ENCODE measurements at places on chromosomes 16 and 17.

DNA sequence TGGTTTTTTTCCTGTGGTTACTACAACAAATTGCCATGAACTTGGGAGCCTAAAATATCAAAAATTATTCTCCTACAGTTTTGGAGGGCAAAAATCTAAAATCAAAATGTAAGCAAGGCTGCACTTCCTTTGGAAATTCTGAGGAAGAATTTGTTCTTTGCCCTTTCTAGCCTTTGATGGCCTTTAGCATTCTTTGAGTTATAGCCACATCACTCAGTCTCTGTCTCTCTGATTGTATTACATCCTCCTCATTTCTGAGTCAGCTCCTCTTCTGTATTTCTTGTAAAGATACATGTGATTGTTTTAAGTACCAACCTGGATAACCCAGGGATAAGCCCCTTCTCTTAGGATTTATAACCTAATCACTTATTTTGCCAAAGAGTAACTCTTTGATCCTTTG lies 282.0 kb downstream of the BCAS3 start:
- DNase-seq, result no peak

- DNase-seq, result no peak
Measured at GRCh38 chr17:47973541-47973940, 2.6 kb downstream of the CDK5RAP3 start.

DNA sequence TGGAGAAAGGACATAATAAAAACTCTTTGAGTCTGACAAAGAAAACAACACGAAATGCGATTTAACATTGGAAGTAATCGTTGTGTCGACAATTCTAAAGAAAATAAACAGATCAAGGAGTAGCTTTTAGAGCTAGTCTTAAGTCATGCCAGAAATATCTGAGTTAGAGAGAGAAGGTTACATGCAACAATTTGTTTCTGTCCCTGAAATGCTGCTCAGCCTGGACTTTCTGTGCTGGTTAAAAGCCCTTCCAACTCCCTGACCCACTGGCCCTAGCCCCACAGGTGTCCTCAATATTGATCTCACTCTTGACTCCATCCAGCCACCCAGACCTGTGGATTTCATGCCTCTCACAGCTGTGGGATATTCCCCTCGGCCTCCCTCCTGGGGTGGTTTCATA lies 33.2 kb upstream of the TEX2 start:
- DNase-seq, result no peak

GRCh38 chr17:21551081-21551881 lies 141.0 kb upstream of the KCNJ18 start:
- DNase-seq, result peak; percentile 87

DNA sequence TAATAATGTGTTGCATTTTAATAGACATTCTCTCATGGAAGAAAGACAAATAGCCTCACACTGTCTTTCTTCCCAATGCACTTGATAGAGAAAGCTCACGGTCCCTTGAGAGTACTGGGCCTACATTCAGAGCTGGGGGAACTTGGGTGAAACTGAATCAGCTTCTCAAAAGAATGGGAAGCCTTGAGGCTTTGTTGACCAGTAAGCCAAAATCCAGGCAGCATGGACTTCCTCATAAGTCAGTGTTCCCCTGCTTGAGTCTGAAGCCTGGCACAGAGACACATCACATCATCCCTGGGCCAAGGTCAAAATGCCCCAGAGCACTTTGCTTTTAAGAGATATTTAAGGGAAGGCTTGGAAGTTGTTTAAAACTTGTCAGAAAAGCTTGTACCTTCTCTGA lies 302.2 kb upstream of the SALL1 start:
- DNase-seq, result no peak

- DNase-seq, result no peak
Measured at GRCh38 chr17:31550389-31551056, 159.0 kb downstream of the RAB11FIP4 start.

- DNase-seq, result no peak
Measured at GRCh38 chr17:6080711-6081430, 10.7 kb downstream of the WSCD1 start.

- no peak for DNase-seq
Measured at GRCh38 chr17:80860101-80860671, 131.5 kb upstream of the CHMP6 start.

DNA sequence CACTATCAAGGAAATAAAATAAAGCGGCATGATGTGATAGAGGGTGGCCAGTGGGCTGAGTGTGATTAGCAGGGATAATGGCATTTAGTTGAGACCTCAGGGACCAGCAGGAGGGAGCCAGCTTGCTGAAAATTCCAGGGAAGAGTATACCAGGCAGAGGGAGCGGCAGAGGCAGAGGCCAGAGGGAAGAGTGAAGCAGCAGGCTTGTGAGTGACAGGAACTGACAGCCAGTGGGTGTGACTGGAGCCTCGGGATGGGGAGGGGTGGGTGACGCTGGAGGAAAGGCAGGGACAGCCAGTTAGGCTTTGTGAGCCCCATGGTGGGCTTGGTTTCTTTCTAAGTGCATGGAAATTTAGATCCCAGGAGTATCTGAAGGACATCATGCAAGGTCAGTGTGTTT lies 209.7 kb upstream of the CACNG3 start:
- DNase-seq, result no peak

DNA sequence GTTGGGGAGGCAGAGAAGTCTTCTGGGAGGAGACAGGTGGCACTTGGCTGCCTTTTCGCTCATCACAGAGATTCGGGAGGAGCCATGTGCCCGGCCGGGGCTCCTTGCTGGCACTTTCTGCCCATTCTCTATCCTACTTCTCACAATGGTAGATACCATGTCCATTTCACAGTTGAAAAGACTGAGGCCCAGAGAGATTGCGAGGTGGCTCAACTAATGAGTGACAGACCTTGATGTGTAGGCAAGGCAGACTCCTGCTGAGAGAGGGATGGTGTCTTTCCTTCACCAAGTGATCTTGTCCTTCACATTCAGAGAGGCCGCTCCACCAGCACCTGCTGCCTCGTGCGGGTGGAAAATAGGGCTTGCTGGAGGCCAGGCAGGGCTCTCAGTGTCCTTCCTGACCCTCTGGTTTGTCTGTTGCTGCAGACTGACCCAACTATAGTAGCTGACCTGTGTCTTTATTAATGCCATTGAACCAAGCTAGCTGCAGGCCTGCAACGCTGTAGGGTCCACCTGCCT lies 42.1 kb downstream of the MPRIP start:
- no peak for DNase-seq

DNA sequence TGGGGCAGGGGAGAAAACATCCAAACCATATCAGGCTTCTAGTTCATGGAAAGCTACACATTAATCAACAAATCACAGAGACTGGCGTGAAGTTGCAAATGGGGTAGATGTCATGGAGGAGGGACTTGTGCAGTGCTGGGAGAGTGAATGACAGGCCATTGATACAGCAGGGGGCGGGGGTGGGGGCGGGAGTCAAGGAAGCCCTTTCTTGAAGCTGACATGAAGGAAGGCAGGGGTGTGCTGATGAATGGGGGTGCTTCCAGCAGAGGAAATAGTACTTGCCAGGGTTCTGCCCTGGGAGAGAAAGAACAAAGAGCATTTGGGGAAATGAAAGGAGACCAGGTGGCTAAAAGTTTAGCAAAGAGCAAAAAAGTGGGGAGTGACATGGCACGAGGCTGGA lies 269.9 kb downstream of the SHISA9 start:
- DNase-seq, result no peak

- no peak for DNase-seq
Measured at GRCh38 chr16:78842950-78843349, 743.5 kb downstream of the WWOX start.

GRCh38 chr16:20773679-20774078 lies 9.9 kb downstream of the ACSM3 start:
- no peak for DNase-seq

DNA sequence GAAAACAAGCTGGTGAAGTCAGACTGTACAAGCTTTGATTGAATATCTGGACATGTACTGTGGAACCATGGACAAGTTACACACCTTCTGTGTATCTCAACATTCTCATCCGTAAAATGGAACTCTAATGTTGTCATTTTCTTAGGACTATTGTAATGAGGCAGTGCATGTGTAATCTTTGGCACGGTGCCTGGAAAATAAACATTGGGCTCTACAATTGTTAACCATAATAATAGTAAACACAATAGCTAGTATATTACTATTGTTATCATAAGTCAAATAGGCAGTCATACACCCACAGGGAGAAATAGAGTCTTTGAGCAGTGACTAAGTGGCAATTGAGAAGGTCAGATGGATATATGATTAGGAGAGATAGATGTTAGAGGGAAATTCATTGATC lies 39.8 kb upstream of the ANKFN1 start:
- no peak for DNase-seq

DNA sequence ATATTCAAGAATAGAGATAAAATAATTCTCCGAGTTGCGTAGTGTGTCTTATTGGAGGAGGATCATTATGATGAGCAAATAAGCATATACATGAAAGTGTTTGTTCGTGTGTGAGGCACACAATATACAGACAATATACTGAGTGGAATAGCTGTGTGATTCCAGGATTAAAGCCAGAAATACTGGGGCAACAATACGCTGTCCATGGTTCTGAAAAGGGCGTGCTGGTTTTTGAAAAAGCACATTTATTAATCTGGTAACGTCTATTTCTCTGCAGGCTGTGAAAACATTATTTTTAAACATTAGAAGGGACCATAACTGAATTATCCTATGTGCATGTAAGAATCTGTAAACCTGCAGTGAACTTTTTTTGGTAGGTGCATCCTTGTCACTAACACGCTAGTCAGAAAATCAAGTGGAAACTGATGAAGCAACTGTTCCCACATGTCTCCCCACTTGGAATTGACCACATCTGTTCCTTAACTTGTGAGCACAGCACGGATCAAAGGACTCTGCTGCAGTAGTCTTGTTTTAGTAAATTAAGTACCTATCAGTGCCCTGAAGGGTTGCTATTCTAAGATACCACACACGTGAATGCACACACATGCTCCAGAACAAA lies 346.0 kb downstream of the GRIN2A start:
- peak; percentile 74 for DNase-seq

GRCh38 chr17:58416937-58417299 lies 416 bp downstream of the RNF43 start:
- no peak for DNase-seq

DNA sequence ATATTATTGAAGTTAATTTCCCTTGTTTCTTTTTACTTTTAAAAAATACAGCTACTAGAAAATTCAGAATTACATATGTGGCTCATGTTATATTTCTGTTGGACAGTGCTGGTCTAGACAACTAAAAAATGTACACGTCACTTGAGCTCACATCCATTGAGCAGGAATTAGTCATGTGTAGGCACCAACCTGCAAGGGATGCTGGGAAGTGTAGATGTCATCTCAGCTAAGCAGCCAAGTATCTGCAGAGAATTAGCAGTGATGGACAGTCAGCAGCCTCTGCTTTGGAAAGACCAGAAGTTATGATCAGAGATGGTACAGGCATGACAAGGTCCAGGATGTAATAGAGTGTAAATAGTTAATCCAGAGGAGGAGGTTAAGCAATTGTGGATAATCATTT lies 87.1 kb upstream of the HS3ST2 start:
- no peak for DNase-seq

GRCh38 chr17:82237083-82237745 lies 8.4 kb downstream of the SLC16A3 start:
- DNase-seq, result no peak

DNA sequence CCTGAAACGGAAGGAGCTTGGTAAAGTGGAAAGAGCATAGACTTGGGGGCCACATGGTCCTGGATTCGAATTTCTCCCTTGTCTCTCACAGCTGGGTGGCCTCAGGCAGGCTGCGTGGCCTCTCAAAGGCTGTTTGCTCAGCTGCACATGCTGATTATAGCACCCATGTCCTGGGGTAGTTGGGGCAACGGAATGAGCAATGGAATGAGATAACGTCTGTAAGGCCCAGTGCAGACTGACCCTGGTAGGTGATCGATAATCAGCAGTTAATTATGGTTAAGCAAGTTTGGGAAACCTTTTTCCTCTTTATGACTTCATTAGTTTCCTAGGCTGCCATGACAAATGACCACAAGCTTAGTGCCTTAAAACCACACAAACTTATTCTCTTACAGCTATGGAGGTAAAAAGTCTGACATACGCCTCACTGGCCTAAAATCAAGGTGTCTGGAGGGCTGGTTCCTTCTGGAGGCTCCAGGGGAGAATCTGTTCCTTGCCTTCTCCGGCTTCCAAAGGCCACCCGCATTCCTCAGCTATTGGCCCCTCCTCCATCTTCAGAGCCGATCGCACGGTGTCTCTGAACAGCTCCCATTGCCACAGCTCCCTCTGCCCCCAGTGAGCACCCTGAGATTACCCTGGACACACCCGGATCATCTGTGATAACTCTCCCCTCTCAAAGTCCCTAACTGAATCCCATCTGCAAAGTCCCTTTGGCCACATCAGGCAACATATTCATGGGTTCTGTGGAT lies 294.9 kb upstream of the FOXF1 start:
- no peak for DNase-seq

- DNase-seq, result no peak
Measured at GRCh38 chr16:64290461-64290860, 831.4 kb downstream of the CDH11 start.

DNA sequence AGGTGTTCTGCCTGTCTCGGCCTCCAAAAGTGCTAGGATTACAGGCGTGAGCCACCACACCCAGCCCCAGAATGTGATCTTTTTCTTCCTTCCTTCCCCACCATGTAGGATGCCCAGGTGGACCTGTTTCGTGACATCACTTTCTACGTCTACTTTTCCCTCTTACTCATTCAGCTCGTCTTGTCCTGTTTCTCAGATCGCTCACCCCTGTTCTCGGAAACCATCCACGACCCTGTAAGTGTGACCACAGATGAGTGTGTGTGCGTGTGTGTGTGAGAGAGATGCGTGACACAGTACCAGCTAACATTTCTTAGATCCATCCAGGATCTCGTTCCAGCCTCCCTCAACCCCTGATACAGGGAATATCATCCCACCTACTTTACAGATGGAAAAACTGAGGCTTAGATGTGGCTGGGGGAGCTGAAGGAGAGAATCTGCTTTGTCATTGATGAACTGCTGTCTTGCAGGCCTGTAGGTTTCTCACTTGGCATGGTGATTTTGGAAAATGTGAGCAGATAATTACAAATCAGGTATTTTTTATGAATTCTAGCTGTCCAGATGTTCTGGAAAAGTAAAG lies 67.1 kb downstream of the ABCC1 start:
- no peak for DNase-seq

DNA sequence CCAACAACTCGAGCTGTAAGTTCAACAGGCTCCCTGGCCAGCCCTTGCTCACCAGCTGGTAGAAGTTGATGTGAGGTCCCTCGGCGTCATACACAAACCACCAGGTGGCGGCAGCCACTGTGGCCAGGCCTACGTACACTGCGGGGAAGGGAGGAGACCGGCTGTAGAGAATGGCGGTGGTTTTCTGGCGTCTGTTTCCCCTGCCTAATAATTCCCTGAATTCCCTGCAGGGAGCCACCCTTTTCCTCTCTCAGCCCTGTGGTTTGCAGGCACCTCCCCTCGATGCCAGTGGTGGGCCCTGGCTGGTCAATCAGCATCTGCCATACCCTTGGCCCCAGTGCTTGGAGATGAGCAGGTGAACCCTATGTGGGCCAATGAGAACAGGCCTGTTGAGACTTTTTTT lies 18.9 kb upstream of the P2RX1 start:
- peak; percentile 42 for DNase-seq

DNA sequence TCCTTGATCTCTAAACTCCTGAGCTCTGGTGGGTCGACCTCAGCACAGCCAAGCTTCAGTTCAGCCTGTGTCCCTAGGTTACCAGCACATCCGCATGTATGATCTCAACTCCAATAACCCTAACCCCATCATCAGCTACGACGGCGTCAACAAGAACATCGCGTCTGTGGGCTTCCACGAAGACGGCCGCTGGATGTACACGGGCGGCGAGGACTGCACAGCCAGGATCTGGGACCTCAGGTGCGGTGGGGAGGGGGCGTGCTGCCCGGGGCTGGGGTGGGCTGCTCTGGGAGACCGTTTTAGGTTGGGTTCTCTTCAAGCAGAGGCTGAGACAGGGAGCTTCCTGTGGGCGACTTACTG lies 1.1 kb downstream of the MLST8 start:
- no peak for DNase-seq

GRCh38 chr17:82330322-82331239 lies 3.0 kb downstream of the SECTM1 start:
- peak; percentile 76 for DNase-seq
